Nephron progenitor cell (in vitro differentiated cells): ENCODE measurements at places on chromosomes 1 and 21.

DNA sequence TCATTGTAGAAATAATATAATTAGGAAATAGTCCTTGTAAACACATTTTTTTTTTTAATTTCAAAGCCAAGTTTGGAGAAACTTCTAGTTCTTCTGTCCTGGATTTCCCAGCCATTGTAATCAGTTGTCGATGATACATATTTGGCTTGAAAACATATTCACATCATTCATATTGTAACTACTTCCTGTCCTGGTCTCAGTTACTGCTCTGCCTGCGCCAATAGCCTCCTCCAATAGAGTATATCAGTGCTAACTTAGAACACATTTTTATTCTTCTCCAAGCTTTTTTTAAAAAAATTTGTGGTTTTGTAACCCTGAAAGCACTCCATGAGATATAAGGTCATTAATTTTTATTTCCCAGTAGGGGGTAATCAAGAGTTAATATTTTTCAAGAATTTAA is 46.1 kb upstream of the FMO2 start:
- no peak for DNase-seq

DNA sequence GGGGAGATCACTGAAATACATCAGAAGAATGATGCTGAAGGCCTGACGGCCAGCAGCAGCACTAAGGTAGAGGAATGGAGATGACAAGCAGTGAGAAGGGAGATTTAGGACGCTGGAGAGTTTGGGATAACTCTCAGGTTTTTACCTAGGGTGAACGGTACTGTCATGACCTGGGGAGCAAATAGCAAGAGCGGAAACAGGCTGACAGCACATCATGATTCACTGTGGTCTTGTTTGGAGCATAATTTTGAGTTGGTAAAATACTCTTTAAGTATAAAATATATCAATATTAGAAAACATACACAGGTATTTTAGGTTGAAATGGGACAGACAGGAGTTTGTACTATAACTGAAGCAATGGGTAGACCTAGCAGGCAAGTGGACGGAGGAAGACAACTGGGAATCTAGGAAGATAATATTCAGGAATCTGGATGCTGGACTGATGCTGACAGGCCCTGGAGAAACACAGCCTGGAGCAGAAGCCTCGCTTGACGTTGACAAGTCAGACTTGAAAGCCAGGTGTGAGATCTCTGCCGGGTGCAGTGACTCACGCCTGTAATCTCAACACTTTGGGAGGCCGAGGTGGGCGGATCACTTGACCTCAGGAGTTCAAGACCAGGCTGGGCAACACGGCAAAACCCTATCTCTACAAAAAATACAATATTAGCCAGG is 33.3 kb downstream of the ALG14 start:
- no peak for DNase-seq

DNA sequence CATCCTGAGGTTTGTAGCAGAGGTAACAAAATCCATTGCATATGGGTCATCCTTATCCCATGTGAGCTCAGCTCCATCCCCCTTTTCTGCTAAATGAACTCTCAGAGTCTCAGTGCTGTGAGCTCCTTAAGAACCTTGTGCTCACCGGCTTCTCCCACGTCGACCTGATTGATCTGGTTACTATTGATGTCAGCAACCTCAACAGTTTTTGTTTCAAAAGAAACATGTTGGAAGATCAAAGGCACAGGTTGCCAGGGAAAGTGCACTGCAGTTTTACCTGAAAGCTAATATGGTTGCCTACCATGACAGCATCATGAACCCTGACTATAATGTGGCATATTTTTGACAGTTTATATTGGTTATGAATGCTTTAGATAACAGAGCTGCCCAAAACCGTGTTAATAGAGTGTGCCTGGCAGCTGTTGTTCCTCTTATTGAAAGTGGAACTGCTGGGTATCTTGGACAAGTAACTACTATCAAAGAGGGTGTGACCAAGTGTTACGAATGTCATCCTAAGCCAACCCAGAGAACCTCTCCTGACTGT is 131.4 kb downstream of the HS2ST1 start:
- DNase-seq = no peak

- no peak for DNase-seq
These were observed 85.9 kb upstream of the GADD45A start for GRCh38 chr1:67599085-67599484.

DNA sequence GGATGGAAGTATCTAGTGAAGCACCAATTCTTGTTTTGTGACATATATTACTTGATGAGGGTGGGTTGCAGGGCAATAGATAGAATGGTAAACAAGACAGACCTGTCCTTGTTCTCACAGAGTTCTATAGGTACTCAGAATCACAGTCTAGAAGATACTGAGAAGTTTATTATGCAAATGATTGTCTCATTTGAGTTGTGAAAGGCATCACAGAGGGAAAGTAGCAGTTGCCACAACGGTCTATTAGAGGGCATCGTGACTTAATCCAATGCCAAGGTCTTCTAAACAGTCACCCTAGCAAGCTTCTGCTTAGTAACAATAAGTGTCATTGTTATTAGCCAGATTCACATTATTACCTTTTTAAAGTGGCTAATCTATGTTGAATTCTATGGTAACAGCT is 574.8 kb upstream of the ZRANB2 start:
- no peak for DNase-seq

DNA sequence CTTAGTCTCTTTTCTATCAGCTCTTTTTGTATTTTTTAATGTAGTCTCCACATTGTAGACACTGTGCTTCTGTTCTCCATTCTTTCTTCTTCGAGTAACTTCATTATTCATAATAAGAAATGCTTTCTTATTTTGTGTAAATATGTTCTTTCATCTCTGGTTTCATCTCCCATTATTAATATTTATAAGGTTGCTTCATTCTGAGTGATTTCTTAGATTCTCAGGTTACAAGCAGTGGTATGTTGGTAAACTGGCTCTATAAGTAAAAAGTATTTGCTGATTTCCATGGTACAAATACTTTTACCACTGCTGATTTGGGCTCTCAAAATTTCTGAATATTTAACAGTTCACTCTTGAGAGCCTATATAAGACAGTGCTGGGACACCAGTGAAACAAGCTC is 81.3 kb downstream of the CDC14A start:
- no peak for DNase-seq

- no peak for DNase-seq
These were observed 29.8 kb downstream of the ETNK2 start for GRCh38 chr1:204121840-204122555.

GRCh38 chr1:160219062-160219929 is 14.1 kb downstream of the PEA15 start:
- peak; percentile 46 for DNase-seq

- DNase-seq = no peak
These were observed 14.3 kb downstream of the G0S2 start for GRCh38 chr1:209689477-209689876.

DNA sequence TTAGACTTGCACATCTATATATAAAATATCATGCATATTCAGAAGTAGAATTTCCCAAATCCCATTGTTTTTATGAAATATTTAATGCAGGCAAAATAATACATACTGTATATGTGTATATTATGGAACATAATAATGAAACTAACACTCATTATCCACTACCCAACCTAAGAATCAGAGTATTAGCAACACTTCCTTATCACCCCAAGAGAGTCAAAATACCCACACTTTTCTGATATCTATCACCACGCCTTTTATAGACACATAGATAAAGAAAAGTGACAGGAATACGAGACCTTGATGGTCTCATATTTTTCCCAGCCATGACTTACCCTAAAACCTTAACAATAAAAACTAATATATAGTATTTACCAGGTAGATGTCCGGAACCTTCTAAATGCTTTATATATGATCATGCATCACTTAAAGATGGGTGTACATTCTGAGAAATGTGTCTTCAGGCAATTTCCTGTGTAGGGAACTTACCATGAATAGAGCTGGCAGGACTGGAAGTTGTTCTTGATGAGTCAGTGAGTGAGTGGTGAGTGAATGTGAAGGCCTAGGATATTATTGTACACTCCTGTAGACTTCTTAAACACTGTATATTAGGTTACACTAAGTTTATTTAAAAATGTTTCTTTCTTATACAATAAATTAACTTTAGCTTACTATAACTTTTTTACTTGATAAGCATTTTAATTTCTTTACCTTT is 45.5 kb downstream of the TNFSF4 start:
- DNase-seq = no peak

DNA sequence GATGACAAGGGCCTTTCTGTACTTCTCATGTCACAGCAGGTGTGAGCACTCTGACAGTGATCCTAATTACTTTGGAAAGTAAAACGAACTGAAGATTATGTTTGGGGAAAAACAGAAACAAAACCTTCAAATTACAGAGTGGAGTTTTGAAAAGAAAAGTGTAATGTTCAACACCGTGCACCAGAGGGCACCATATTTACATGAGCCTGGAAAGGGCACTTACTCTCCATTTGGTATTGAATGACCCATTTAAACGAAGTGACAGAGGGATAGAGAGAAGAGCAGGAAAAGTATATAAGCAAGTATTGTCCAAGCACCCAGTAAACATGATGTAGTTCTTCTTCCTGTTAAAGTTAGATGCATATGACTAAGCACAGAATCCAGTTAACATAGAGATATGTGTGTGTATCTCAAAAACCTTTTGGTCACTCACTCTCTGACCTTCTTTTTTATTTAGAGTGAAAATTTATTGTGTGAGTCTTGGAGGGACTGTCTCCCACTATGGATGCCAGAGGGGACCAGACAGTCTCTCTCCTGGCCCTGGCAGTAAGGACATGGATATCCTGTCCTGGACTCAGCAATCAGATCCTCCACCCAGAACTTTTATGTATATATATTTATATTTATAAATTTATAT is 3.8 kb upstream of the RGSL1 start:
- DNase-seq = peak; percentile 16

DNA sequence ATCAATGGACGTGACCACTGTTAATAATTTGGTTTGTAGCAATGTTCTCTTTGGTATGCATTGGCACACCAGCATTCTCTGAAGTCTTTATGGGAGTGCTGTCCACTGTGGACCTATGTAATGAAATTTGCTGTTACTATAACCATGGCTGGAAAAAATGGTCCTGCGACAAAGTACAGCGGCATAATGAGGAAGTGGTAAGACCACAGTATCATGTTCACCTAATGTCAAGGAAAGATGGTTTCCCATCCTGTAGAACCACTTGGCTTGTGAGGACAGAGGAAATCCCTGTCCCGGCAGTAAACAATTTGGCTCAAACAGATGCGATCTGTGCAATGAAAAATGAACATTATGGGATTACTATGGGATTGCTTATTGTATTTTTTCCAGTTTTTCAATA is 173.9 kb upstream of the IVNS1ABP start:
- no peak for DNase-seq

GRCh38 chr1:39987869-39988268 is 32.9 kb downstream of the MFSD2A start:
- DNase-seq = no peak

- no peak for DNase-seq
These were observed 21.3 kb upstream of the LRRC3 start for GRCh38 chr21:44433791-44434567.

DNA sequence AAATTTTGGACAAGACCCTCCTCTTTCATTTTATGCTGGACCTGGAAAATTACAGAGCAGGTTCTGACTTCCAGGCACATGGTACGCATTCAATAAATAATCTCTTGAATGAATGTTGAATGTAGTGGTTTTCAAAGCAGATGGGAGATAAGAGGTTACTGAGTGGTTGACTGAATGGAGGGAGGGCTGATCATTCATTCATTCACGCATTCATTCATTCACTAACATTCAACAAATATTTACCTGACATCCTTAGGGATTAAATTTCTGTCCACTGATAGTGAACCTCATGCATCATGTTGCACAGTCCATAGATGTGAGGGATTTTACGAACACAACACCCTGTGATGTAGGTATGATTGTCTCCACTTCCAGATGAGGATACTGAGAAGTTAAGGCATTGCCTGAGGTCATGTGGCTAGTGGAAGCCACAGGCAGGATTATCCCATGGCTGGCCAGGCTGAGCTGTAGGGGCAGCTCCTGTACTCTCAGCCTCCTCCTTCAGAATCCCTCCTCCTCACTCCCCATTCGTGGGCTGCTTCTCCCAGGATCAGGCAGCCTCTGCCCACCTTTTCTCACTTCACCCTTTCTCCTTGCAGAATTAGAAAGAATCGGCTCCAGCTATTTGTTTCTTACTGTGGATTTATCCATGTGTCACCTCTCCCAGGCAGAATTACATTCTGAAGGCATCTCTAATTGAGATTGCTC is 48.4 kb upstream of the ATP5PO start:
- DNase-seq = no peak

DNA sequence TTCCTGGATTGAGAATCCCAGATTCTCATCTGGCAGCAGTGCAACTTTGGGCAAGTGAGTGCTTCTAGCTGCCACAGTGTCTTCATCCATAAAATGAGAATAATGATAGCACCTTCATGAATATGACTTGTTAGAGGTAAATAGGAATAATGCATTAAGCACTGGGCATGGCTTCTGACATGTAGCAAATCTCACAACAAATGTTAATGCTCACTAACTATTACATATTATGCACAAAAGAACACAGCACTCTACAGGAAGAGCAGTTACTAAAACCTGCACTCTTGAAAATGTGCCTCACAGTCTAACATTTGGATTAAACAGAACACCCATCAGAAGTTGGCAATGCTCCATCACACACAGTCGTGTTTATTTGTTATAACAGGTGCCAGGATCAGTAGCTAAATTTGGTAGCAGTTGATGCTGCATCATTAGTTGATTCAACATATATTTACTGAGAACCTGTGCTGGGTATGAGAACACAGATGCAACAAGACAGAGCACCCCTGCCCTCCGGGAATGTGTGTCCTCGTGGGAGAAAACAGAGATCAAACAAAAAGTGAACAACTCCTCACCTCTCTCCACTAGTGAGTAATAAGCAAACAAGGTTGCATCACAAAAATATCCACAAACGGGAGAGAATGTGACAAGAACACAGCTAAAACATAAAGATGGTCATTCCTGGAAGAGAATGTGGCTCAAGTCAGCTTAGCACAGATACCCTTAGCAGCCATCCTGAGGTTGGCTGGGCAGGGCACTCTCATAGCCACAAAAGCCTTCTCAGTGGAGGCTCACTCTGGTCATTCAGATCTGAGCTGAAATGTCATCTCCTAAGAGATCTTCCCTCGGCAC is 26.2 kb upstream of the LBR start:
- DNase-seq = no peak

- no peak for DNase-seq
These were observed 2.6 kb downstream of the EFHD2 start for GRCh38 chr1:15412175-15412800.

DNA sequence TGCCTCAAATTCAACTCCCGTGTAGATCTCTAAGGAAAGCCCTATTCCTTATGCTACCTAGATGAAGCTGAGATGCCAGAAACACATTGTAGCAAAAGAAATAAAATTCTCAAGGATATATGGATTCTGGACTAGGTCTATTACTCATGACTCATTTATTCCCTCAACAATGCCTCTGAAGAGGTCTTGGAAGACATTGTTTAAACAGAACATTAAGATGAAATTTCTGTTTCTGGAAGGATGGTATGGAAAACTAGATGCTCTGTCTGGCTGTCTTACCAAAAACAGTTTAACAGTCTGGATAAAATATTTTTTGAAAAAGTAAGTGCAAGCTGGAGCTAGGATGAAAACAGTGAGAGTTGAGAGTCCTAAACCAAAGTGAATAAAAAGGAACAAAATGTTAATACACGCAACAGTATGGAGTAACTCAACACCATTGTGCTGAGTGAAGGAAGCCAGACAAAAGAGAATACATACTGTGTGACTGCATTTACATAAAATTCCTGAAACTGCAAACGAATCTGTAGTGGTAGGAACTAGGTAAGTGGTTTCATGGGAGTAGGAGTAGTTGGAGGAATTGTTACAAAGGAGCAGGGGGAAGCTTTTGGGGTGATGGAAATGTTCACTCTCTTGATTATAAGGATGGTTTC is 59.3 kb upstream of the GNG12 start:
- no peak for DNase-seq

GRCh38 chr1:40562185-40562584 is 30.7 kb downstream of the ZNF684 start:
- DNase-seq = no peak

GRCh38 chr1:185896863-185897262 is 162.7 kb downstream of the HMCN1 start:
- DNase-seq = no peak
